ENCODE measurements at places on chromosomes 5 and 9. TPM values are rescaled to one million over a fixed set of nuclear protein-coding genes. Genes with fewer than 3 reads are reported as not detected.

Gene FGD3
- 0.20 TPM for total RNA-seq

Gene PCDHA13
- total RNA-seq: 0.04 TPM

DNA sequence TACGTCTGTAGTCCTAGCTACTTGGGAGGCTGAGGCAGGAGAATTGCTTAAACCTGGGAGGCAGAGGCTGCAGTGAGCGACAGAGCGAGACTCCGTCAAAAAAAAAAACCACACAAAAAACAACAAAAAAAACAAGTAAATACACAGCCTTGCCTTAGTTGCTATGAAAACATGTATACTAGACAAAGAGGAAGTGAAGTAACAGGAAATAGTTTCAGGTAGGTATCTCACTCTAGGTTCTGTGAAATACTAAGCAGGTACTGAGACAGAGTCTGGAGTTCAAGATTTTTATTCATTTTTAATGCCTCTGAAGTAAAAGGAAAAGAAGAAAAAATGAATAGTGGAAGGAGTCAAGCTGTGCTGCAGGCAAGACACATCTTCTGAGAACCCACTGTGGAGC, 687.9 kb upstream of the RGMB start:
- DNase-seq: no peak

DNA sequence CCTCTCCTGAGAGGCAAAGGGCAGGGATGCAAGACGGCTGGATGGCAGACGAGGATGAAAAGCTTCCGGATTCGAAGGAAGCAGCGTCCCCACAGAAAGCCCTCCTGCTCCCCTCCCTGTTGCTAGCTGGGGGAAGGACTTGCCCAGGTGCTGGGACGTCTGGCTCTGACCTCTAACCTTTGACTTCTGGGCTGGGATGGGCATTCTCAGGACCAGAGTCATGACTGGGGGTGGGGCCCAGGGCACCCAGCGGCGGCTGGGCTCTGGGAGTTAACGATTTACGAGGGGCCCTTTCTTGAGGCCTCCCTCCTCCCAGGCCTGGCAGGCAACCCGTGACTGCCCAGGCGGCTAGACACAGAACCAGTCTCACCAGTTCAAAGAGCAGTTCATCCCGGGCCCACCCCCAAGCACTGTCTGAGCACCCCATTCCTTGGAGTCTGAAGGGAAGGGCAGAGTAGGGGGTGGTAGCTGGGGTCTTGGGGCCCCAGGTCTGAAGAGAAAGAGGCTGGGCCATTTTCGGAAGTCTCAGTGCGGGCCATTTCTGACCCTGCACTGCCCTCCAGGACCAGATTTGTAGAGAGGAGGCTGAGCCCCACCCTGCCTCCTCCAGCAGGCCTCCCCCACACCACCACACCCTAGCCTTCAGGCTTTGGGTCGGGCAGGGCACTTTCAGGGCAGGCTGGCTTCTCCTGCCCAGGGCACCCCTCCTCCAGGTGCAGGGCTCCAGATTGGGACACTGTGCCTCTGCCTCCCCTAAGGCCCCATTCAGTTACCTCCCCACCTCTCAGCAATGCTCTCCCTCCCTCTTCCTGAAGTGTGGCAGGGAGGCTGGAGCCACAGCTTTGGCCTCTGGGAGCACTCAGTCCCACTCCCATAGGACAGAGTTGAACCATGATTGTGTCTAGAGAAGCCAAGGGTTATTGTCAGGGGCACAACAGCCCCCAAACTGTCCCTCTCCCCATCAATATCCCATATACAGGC, 5.0 kb upstream of the CXXC5 start:
- no peak for DNase-seq

DNA sequence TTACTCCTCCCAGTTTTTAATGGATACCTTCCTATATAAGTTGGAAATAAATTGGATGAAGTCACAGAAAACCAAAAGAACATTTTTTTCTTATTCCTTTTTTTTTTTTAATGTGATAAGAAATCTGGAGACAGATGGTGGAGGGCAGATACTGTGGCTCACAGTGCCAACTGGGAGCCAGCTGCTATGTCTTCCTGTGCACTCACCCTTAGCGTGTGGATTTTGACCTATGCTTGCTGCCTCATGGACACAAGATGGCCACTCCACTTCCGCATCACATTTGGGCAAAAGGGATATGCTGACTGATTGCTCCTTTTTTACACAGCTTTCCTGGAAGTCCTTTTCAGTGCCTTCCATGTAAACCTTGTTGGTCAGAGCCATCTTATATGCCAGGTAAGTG, 342.6 kb downstream of the MAN2A1 start:
- no peak for DNase-seq

- DNase-seq: no peak
These were observed 8.7 kb upstream of the SPARC start for GRCh38 chr5:151695464-151695863.

DNA sequence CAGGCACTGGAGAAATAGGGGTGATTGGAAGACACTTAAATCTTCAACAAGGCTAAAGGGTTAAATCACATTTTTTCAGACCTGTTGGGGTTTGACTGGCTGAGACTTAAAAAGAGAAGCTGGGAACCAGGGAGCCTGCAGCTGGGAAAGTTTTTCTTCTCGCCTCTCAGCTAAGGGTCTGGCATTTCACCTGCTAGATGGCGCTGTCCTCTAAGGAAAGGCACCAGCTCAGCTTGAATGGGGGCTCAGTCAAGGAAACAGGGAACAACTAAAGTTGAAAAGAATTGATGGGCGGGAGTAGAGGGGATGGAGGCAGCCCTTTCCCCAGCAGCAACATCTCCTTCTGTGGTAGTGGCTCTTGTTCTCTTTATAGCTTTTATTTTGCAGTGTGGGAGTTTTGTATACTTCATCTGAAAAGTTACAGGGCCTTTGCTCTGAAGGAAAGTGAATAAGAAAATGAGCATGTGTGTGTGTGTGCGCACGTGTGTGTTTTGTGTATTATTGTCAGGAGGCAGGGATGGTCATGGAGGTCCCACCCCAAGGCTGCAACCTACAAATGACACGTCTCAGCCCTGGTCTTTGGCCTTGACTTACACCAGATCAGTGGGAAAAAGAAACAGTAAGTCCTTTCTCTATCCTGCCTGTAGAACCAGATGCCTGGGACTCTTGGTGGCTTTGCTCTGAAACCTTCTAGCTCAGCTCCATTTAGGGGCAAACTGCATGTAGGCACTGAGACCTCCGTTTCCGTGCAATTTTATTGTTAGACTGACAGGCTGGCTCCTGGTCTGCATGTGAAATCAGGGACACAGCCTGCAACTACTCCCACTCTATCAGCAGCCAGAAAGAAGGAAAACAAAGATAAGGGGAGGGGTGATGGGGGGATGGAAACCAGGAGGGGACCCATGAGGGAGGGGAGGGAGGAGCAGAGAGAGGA, 316.2 kb upstream of the CLINT1 start:
- DNase-seq: peak; percentile 31

Data from foreskin keratinocyte (primary cell).